ENCODE measurements at places on chromosomes 4 and X.
A peak's percentile ranks its signal among the peaks of the same experiment; 100 is the strongest.

GRCh38 chr4:100288161-100288560 lies 97.9 kb upstream of the DDIT4L start:
- no peak for DNase-seq

DNA sequence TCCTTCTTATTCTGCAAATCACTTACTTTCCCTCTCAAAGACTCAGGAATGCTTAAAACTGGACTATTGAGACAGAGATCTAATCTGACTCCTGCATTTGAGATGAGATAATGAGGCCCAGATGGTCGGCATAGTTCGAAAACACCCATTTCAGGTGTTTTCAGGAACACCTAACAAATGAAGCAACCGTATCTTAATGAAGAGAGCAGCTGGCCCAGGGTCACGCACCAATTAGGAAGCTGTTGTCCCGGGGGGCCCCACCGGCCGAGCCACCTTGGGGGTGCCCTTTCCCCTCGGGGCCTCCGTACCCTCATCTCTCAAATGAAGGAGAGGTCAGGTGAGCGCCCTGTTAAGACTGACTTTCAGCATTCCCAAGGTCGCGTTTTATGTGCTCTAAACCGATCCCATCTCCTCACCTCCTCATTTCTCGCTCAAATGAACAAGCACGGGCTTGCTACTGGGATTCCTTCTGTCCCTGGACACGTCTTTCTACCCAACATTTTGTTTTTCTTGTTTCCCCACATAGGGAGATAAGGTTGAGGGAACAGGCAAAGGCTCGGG lies 824 bp downstream of the LRPAP1 start:
- no peak for DNase-seq

DNA sequence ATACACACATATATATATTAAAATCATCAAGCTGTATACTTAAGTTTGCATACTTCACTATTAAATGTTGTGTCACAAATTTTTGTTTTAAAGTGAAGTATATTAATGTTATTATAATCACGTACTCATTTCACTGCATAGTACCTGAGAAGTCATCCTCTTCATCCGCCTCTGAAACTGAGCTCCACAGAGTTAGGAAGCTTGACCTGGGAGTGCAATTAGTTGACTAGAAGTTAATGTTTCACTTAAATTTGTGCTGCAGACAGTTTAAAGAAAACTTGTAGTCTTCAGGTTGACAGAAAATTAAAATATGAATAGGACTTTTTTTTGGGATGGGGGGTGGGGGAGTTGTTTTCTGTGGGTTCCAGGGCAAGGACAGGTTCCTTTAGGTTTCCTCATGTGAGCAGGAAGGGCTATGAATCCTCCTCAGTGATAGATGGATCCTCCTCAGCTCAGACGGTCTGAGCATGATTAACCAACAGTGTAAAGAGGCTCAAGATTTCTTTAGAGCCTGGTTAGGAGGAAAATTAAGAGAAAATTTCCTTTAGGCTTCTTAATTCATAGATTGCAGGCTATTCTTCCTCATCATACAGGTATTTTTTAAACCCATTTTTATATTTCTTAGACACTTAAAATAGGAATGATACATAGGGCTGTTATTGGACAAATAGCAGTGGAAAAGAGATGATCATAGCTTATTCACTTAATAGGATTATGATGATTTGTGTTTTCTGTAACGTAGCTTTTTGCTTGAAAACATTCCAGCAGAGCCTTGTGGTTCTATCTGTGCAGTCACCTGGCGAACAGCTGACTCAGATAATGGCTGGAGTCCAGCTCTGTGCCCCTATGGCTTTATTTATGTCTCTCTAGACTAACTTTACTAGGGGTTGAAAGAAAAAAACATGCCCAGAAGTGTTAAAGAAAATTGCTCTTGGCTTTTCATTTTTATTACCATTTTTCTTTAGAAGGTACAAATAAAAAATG lies 102.7 kb downstream of the SLC4A4 start:
- DNase-seq, result no peak

GRCh38 chrX:135436966-135437866 lies 15.5 kb downstream of the SMIM10L2A start:
- DNase-seq, result no peak

DNA sequence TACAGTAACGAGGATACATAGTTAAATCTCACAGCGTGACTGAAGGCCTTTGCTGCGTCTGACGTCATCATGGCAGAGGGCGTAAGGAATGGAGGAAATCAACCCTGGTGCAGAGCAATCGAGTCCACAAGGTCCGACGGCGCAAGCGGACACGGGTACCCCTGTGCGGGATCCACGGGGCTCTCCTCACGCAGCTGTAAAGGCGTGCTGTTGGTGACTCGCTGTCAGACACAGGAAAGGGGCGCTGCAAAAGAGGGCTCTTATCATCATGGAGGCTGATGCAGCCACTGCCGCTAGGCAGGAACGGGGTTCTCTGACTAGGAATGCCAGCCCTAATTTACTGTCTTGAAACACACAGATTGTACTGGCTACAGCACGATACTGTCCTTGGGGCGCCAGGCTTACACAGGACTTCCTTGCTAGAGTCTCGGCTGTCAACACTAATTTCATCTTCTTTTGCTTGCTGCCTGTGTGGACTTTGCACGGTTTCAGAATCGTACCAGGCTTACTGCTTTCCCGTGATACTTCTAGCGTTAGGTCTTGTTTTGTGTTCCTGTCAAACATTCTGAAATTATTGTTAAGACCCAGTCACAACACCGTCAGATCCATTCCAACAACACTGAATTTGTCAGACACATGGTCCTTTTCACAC lies 13.6 kb downstream of the RNF212 start:
- DNase-seq, result no peak

DNA sequence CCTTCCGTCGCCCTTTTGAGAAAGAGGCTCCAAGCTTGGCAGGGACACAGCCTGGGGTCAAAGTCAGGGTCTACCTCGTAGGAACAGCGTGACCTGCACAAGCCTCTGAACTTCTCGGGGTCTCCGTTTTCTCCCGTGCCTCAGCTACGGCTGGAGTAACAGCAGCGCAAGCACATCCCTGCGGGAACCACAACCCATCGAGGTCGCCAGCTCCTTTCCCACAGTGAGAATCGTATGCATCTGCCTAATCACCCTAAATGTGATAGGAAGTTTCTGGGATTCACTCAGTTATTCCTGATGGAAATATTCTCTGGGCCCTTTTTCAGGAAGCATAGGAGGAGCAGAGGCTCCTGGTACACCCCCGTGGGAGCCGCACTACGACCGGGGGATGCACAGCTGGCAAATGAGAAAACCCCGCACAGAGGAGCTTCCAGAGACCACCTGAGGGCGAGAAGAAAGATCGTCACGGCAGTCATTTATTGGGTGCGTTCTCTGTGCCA lies 24.7 kb downstream of the PPP2R2C start:
- no peak for DNase-seq

DNA sequence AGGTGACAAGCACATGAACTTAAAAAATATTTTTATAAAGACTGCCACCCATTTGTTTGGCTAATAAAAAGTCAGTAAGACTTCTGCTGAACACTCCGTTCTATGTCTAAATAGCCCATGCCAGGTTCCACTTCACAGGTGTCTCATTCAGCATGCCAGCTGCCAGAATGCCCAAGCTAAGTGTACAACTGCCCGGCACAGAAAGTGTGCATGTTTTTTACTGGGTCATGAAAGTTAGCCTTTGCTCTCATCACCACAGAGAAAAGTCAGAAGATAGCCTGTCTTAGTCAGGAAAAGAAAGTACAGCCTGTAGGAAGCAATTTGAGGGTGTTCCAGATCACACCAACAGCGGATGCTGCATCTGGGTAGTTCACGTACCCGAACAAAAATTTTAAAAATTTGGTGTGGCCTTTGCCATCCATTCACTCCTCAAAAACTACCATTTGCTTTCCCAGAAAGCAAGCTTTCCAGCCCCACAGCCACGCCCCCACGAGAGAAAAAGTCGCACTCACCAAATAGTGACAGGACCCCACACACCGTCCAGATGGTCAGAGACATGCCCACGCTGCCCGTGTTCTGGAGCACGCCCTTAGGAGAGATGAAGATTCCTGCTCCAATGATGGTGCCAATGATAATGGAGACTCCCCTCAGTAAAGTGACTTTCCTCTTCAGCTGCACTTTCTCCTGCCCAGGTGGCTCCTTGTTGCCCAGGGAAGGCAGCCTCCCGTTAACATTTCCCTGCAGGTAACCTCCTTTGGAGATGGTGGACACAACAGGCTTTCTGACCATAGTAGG lies 671 bp downstream of the SLC7A11 start:
- DNase-seq, result peak; percentile 73

DNA sequence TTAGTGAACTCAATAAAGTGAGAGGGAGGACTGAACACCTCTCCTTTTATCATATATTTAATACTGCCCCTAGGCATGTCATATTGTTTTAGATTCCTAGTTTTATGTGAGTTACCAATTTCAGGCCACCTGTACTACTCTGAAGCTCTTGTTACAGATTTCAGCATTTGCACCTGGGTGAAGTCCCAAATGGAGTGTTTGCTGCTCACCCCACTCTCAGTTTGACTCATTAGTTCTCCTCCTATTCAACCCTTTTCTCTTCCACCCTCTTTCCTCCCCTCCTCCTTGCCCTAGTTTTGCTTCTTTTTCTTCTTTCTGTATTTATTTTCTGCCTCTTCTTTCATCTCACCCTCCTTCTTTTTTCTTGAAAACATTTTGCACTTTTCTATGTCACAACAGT lies 1852.2 kb upstream of the IGFBP7 start:
- DNase-seq, result no peak
